ENCODE measurements at places on chromosomes 7 and 10.

DNA sequence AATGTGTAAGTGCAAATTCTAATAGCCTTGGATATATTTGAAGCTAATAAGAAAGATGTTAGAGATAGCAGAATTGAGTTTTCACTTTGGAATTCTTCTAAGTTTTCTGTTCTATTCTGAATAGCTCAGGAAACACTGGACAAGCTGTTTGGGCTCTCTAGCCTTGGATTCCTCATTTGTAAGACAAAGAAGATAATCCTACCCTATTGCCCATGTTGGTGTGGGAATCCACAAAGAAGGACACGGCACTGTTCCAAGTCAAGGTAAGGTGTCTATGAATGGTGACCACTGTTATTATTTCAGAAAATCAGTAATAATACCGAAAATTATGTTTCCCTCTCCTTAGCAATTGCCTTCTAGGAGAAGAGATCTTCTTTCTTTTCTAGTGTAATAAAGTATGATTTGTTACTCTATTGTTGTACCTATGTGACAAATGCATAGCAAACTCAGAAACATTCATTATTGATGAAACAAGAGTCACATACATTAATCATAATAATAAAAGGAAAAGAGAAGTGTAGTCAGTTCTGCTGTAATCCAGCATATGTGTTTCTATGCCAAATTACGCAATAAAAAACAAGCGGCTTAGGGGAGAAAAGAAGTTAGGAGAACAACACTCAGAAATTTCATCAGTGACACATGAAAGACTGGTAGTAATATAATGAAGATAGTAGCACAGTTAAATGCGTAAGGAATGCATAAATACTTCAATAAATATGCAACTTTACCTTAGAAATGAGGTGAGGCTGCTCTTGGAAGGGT is 1012.3 kb upstream of the PHF14 start:
- DNase-seq = no peak

GRCh38 chr7:87300756-87301155 is 44.7 kb upstream of the CROT start:
- no peak for DNase-seq

GRCh38 chr7:16431646-16432424 is 10.5 kb upstream of the CRPPA start:
- DNase-seq = no peak

DNA sequence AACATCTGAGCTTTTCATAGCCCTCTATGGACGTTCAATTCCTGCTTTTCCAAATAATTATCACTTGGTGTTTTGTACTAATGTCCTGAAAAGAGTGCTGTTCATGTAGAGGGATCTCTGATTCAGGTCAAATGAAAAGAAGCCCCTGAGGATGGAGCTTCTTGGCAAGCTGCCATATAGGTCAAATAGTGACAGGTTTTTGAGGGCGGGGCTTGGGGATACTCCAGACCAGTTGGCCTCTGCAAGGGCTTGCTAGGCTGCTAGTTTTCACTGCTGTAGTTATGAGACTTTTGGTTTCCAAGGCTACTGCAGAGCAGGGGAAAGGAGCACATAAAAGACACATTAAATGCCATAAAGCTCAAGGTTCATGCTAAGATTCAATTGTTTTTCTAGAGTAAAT is 257.2 kb upstream of the CACNA2D1 start:
- DNase-seq = no peak

DNA sequence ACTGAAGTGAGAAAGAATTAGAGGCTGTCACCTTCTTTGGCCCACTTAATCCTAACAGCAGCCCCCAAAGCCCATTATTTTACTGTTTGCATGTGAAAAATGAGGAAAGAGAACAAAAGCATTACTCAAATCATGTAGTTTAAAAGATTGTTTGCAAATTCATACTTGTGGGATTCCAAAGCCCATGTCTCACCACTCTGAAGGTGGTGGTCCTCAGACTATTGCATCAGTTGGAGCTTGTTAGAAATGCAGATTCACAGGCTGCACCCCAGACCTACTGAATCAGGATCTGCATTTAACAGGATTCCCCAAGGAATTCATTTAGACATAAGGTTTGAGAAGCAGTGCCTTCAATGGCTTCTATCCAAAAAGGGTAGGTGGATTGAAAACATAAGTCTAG is 93.7 kb upstream of the PDE1C start:
- no peak for DNase-seq

DNA sequence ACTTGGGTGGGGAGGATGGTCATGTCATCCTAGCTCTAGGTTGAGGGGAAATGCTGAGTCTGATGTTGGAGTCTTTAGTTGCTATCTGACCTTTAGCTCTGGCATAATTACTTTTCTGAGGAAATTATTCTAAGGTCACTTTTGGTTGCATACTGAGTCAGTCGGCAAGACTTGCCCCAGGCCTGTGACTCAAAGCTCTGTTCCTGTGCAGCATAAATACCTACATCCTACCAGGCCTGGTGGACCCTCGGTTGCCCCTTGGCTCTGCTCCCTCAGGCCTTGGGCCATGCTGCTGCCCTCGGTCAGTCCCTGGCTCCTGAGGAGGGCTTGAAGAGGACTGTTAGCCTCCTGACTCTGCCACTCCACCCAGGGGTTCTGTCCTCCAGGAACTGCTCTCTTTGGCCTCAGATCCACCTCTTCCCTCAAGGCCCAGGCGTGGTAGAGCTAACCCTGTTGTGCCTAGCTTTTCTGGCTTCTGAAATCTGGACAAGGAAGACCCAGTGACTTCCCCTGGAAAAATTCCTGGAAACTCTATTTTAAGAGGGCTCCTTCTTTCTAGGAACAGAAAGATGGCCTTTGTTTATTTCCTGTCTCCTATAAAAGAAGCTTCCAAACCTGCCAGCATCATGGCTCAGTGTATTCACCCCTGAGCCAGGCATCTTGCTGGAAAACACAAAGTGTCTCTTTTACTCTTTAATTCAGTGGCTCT is 71.2 kb downstream of the TMEM178B start:
- no peak for DNase-seq

Data from stimulated activated CD8-positive, alpha-beta memory T cell treated with anti-CD3 and anti-CD28 coated beads, Interleukin-12 subunit alpha, Interleukin-12 subunit beta, amount 100 ng/mL, for 4 hours (primary cell).